RWPE2 (cell line): ENCODE measurements at places on chromosomes 16 and 17.

DNA sequence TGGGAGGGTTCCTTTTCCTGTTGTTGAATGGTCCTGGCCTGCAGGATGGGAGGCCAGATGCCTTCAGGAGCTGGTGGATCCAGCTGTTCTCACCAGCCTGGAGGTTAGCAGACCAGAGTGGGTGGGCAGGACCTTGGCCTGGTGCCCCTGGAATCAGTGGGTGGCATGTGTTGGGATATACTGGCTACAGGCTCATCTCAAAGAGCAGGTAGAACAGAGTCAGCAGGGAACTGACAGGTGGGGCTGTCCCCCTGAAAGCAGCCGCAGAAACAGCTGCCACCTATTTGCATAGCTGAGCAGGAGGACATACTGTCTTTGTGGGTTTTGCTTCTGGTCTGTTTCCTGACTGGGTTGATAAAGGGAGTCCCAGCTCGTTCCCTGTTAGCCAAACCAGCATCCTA lies 144.1 kb downstream of the RAB11FIP4 start:
- H3K27me3 ChIP-seq = no peaks in the 10 kb centered on the region
- no peak overlapping the region for H3K4me3 ChIP-seq
- H3K36me3 ChIP-seq = no peaks in the 10 kb centered on the region
- peaks cover 8% of the 10 kb centered on the region for H3K4me1 ChIP-seq

DNA sequence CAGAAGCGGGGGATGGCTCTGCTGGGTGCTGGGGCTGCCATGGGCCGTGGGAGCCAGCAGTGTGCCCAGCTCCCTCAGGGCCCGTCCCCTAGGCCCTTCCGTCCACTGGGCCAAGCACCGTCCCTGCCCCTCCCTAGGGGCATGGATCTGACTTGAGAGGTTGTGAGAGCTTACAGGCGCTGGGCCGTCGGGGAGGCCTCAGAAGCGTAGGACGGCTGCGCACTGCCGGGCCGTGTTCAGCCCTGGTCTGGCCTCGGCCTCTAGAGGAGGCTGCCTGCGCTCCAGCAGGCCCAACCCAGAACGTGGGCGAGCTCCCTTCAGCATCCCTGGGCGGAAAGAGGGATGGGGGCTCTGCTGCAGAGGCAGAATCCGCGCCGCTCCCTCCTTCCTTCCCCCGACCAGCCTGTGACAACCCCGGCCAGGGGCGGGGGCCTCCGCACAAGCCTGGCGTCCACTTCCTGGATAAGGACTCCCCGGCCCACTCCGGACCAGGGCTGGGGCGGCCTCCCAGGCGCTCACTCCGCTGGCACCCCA lies 685 bp upstream of the MPG start:
- H3K4me3 ChIP-seq = peak overlapping the region; percentile 86
- peaks cover 12% of the 10 kb centered on the region for H3K36me3 ChIP-seq
- DNase-seq = no peak
- no peaks in the 10 kb centered on the region for H3K27me3 ChIP-seq
- H3K27ac ChIP-seq = peak overlapping the region; percentile 88

GRCh38 chr17:66415366-66416206 lies 113.2 kb downstream of the PRKCA start:
- peaks cover 13% of the 10 kb centered on the region for H3K4me1 ChIP-seq
- H3K4me3 ChIP-seq = no peak overlapping the region
- no peak for DNase-seq
- H3K27me3 ChIP-seq = no peaks in the 10 kb centered on the region
- no peaks in the 10 kb centered on the region for H3K36me3 ChIP-seq
- no peak overlapping the region for H3K27ac ChIP-seq

DNA sequence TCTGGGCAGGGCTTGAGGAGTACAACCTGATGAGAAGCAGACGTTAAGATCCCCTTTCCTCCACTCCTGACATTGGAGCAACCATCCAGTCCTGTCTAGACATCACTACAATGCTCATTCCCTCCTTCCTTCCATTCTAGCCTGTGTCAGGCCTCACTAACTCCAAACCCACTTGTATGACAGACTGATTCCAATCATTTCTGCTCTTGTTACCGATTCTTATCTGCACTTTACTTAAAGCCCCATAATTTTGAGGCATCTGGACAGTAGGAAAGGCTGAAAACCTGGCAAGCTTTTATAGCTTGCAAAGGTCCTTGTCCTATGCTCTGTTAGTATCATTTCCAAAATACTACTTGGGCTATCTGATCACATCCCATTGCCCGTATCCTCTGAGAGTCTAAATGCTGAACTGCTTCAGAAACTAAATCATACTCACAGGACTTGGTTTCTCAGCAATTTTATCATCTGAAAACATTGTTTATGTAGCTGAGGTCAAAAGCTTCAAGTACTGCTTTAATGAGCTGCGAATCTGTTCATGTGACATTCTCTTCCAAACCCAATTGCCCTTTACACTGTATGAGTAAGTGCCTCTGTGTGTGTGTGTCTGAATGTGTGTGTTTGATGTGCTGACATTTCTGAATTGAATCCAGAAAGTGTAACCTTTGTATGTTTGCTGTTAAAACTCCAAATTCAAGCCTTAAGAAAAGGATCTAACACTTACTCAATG lies 57.2 kb upstream of the CACNG3 start:
- H3K27me3 ChIP-seq = no peaks in the 10 kb centered on the region
- H3K4me1 ChIP-seq = no peaks in the 10 kb centered on the region
- no peak overlapping the region for H3K27ac ChIP-seq
- no peak for DNase-seq
- H3K36me3 ChIP-seq = no peaks in the 10 kb centered on the region

- no peak for DNase-seq
- no peak overlapping the region for H3K4me3 ChIP-seq
- no peaks in the 10 kb centered on the region for H3K27me3 ChIP-seq
- H3K27ac ChIP-seq = no peak overlapping the region
Observed at GRCh38 chr17:81687770-81688541, 4.1 kb downstream of the HGS start.

DNA sequence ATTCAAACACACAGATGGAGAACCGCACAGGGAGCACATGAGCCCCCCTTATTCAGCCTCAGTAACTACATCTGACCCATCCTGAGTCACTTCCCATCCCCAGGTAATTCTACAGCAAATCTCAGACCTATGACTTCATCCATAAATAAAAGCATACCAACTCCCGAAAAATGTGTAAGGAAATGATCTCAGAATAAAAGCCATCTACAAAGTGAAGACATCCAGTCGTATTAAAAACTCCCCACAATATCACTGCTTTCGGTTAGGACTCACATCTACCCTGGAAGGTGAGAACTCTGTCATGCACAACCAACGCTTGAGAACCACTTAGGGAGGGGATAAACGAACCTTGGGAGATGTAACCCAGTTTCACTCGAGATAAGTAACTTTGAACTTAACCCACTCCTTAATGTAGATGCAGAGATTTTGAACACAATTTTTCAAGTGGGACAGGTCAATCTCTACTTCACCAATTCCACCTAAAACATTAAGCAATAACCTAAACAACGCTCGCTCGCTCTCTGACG lies 1.3 kb downstream of the USP36 start:
- H3K27ac ChIP-seq = peak overlapping the region; percentile 75
- no peak for DNase-seq
- H3K4me3 ChIP-seq = peak overlapping the region; percentile 68
- H3K27me3 ChIP-seq = no peaks in the 10 kb centered on the region

- no peaks in the 10 kb centered on the region for H3K27me3 ChIP-seq
- H3K27ac ChIP-seq = no peak overlapping the region
- DNase-seq = no peak
- no peaks in the 10 kb centered on the region for H3K4me1 ChIP-seq
- H3K36me3 ChIP-seq = no peaks in the 10 kb centered on the region
- no peak overlapping the region for H3K4me3 ChIP-seq
Observed at GRCh38 chr17:34788696-34789095, 172.6 kb downstream of the CCT6B start.

DNA sequence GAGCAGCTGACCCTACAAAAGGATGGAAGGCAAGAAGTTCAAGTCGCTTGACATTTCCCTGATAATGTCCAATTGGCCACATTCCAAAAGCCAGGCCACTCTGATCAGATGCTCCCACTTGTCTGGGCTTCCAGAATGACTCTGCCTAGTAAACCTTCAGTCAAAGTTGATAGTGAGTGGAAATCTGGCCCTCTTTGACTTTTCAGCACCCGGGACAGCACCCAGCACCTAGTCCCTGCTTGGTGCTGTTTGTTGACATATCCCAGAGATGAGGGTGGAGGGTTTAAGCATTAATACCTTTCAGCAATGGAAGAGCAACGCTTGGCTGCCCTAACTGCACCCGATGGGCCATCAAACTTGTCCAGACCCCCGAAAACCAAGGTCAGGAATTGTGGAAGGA lies 131.3 kb downstream of the AIPL1 start:
- no peaks in the 10 kb centered on the region for H3K36me3 ChIP-seq
- DNase-seq = no peak
- H3K27ac ChIP-seq = no peak overlapping the region
- H3K27me3 ChIP-seq = no peaks in the 10 kb centered on the region

GRCh38 chr16:61890386-61890785 lies 145.9 kb downstream of the CDH8 start:
- no peak overlapping the region for H3K4me3 ChIP-seq
- H3K27ac ChIP-seq = peak overlapping the region; percentile 28
- H3K4me1 ChIP-seq = peaks cover 45% of the 10 kb centered on the region

GRCh38 chr16:69311533-69312387 lies 610 bp downstream of the VPS4A start:
- no peak for DNase-seq
- no peaks in the 10 kb centered on the region for H3K4me1 ChIP-seq
- H3K36me3 ChIP-seq = peaks cover 40% of the 10 kb centered on the region
- H3K27ac ChIP-seq = peak overlapping the region; percentile 64
- H3K27me3 ChIP-seq = no peaks in the 10 kb centered on the region
- peak overlapping the region; percentile 92 for H3K4me3 ChIP-seq

- H3K36me3 ChIP-seq = peaks cover 24% of the 10 kb centered on the region
- H3K27ac ChIP-seq = peak overlapping the region; percentile 56
- no peak for DNase-seq
- peak overlapping the region; percentile 95 for H3K4me3 ChIP-seq
- H3K27me3 ChIP-seq = no peaks in the 10 kb centered on the region
Observed at GRCh38 chr17:79008666-79009387, 737 bp downstream of the CANT1 start.

GRCh38 chr16:67636713-67637112 lies 8.2 kb upstream of the CARMIL2 start:
- no peak for DNase-seq
- H3K4me1 ChIP-seq = no peaks in the 10 kb centered on the region
- H3K36me3 ChIP-seq = peaks cover 65% of the 10 kb centered on the region

- no peak overlapping the region for H3K27ac ChIP-seq
- peaks cover 3% of the 10 kb centered on the region; the same call in 1 of the 2 replicates for H3K36me3 ChIP-seq
- H3K4me3 ChIP-seq = no peak overlapping the region
- H3K27me3 ChIP-seq = no peaks in the 10 kb centered on the region
Observed at GRCh38 chr16:72894293-72895151, 153.4 kb downstream of the ZFHX3 start.

DNA sequence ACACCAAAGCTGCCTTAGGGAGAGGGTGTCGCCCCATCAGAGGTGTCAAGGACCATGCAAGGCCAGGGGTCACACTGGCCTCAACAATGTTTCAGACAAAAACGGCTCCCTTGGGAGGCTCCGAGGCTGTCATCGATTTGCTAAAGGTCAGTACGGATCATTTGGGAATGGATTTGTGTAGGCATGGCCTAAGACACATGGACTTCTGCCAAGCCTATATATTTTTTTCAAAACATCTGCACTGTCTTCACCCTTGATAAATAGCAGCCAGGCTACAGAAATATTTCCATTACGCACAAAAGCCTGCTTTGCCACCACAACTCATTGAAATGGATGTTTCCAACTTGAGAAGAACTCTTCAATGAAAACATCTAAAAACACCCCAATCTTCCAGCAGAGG lies 10.3 kb downstream of the CUEDC1 start:
- peak overlapping the region; percentile 96 for H3K27ac ChIP-seq
- no peaks in the 10 kb centered on the region for H3K36me3 ChIP-seq
- DNase-seq = no peak
- H3K4me3 ChIP-seq = no peak overlapping the region

DNA sequence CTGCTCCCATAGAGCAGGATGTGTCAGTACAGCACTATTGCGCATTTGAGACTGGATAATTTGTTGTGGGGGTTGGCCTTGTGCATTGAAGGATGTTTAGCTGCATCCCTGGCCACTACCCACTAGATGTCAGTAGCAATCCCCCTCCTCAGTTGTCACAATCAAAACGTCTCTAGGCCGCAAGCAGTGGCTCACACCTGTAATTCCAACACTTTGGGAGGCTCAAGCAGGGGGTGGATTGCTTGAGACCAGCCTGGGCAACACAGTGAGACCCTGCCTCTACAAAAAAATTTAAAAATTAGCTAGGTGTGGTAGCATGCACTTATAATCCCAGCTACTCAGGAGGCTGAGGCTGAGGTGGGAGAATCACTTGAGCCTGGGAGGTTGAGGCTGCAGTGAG lies 48.4 kb downstream of the CENPV start:
- no peak overlapping the region for H3K4me3 ChIP-seq
- H3K27ac ChIP-seq = no peak overlapping the region
- H3K27me3 ChIP-seq = no peaks in the 10 kb centered on the region
- no peaks in the 10 kb centered on the region for H3K4me1 ChIP-seq

- no peak overlapping the region for H3K4me3 ChIP-seq
- no peaks in the 10 kb centered on the region for H3K4me1 ChIP-seq
- no peaks in the 10 kb centered on the region for H3K27me3 ChIP-seq
- peaks cover 21% of the 10 kb centered on the region for H3K36me3 ChIP-seq
- peak; percentile 69 for DNase-seq
Observed at GRCh38 chr17:76014100-76014924, 12.8 kb downstream of the EVPL start.

- peak overlapping the region; percentile 81 for H3K27ac ChIP-seq
- no peak for DNase-seq
- peaks cover 5% of the 10 kb centered on the region for H3K4me1 ChIP-seq
- peaks cover 30% of the 10 kb centered on the region for H3K36me3 ChIP-seq
- H3K27me3 ChIP-seq = no peaks in the 10 kb centered on the region
Observed at GRCh38 chr16:87951552-87952538, 611 bp downstream of the BANP start.

GRCh38 chr16:31853291-31853690 lies 20.3 kb upstream of the ZNF267 start:
- H3K27ac ChIP-seq = no peak overlapping the region
- H3K27me3 ChIP-seq = no peaks in the 10 kb centered on the region
- no peak for DNase-seq
- H3K4me1 ChIP-seq = no peaks in the 10 kb centered on the region

- H3K36me3 ChIP-seq = no peaks in the 10 kb centered on the region
- H3K4me3 ChIP-seq = no peak overlapping the region
- H3K27me3 ChIP-seq = no peaks in the 10 kb centered on the region
- no peak for DNase-seq
Observed at GRCh38 chr17:33057564-33057963, 65.9 kb downstream of the SPACA3 start.

GRCh38 chr16:84459941-84460405 lies 44.5 kb downstream of the MEAK7 start:
- H3K4me3 ChIP-seq = no peak overlapping the region
- no peak overlapping the region for H3K27ac ChIP-seq
- no peaks in the 10 kb centered on the region for H3K4me1 ChIP-seq
- H3K27me3 ChIP-seq = no peaks in the 10 kb centered on the region
- DNase-seq = peak; percentile 47
- peaks cover 55% of the 10 kb centered on the region for H3K36me3 ChIP-seq

- 0 out of 2 replicates have a peak, but pooled peaks cover 3% of the 10 kb centered on the region for H3K36me3 ChIP-seq
- DNase-seq = no peak
- H3K27me3 ChIP-seq = no peaks in the 10 kb centered on the region
- H3K4me3 ChIP-seq = peak overlapping the region; percentile 63
- H3K27ac ChIP-seq = peak overlapping the region; percentile 28
- H3K4me1 ChIP-seq = peaks cover 4% of the 10 kb centered on the region
Observed at GRCh38 chr17:47841488-47842291, 617 bp upstream of the SCRN2 start.

GRCh38 chr16:57994778-57995177 lies 5.7 kb downstream of the ZNF319 start:
- no peaks in the 10 kb centered on the region for H3K27me3 ChIP-seq
- H3K4me1 ChIP-seq = peaks cover 31% of the 10 kb centered on the region
- no peak for DNase-seq
